Endothelial cell of umbilical vein (primary cell): ENCODE measurements at places on chromosomes 13 and 19. TPM values are rescaled to one million over a fixed set of nuclear protein-coding genes. Genes with fewer than 3 reads are reported as not detected.
A peak's percentile ranks its signal among the peaks of the same experiment; 100 is the strongest.

Gene RAB3A
- 0.88 and 1.9 TPM in 2 replicates for total RNA-seq

- peaks cover 10% of the 10 kb centered on the region for H3K4me1 ChIP-seq
- H3K27me3 ChIP-seq, result no peaks in the 10 kb centered on the region
- H3K27ac ChIP-seq, result no peak overlapping the region
Observed at GRCh38 chr19:44072543-44073401, 813 bp downstream of the ZNF284 start.

Gene SIGLEC10
- not detected in 2 replicates for total RNA-seq

DNA sequence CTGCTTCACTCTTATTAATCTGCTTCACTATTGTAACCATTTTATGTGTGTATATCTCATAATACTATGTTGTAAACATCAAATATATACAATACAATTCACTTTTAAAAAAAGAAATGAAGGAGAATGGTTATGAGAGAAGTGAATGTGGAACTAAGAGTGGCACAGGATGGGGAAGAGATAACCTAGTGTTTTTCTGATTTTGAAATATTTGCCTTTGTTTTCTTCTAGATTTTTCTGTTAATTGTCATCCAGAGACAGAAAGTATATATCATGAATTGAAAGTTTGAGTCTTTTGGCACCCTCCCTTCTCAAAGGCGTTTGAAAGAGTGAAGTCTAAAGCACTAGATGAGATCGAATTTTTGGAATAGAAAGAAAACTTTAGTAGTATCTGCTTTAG lies 2.8 kb downstream of the DNAJC3 start:
- H3K4me1 ChIP-seq, result peaks cover 23% of the 10 kb centered on the region
- H3K4me3 ChIP-seq, result no peak overlapping the region
- DNase-seq, result peak; percentile 10
- H3K27ac ChIP-seq, result no peak overlapping the region

DNA sequence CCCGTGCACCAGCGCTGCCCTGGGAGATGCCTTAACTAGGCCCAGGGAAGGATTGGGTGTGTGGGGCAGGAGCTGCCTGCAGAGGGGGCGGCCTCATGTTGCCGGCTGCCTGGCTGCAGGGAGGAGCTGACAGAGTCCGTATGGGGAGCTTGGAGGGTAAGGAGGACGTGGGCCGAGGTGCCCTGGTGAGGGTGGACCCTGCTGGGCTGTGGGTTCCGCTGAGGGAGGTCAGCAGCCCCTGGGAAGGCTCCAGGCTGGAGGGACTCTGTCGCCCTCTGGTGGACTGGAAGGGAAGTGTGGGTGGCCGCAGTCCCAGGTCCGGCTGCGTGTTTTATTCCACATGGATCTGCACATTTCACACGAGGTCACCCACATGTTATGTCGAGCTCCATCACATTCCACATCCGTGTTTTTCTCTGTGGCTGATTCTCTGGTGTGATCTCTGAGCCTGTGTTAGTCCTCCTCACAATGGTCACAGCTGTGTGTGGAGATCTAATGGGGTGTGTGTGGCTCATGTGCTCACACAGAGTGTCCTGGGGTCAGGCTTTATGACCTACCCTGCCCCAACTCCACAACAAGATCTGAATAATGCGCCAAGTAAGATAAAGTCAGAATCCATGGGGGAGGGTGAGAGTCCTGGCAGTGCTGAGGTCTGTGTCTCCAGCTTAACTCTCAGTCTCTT lies 1.8 kb upstream of the CEACAM8 start:
- peak; percentile 12 for DNase-seq
- H3K4me3 ChIP-seq, result no peak overlapping the region
- no peak overlapping the region for H3K27ac ChIP-seq
- no peaks in the 10 kb centered on the region for H3K36me3 ChIP-seq
- no peaks in the 10 kb centered on the region for H3K4me1 ChIP-seq
- H3K27me3 ChIP-seq, result no peaks in the 10 kb centered on the region

DNA sequence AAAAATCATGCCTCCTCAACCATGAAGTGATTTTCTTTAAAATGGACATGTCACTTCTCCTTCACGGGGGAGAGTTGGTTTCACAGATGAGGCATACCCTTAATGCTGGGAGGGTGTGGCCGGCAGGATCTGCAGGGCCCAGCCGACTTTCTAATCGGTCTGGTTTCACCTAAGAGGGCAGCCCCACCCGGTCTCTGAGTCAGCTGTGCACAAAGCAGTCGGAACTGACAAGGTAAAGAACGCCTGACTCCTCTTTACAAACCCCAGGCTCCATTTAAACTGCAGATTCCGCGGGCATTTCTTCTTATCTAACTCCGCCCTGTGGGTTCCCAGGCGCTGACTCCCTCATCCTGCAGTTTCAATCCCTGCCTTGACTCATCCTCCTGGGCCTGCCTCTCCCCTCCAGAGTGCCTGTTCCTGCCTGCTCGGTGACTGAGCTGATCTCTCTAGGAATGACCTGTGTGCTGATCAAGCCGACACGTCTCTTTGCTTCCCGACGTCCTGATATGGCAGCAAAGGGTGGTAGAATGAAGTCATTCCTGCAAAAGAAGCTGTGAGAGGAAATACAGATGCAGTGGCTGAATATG lies 63.4 kb downstream of the EFNB2 start:
- no peak overlapping the region for H3K4me3 ChIP-seq
- no peak overlapping the region for H3K27ac ChIP-seq
- no peaks in the 10 kb centered on the region for H3K27me3 ChIP-seq
- H3K36me3 ChIP-seq, result no peaks in the 10 kb centered on the region
- DNase-seq, result peak; percentile 77
- H3K4me1 ChIP-seq, result peaks cover 8% of the 10 kb centered on the region

Gene KIR3DL1
- total RNA-seq, result not detected in 2 replicates

GRCh38 chr19:31350693-31351055 lies 1.4 kb upstream of the TSHZ3 start:
- no peak for DNase-seq
- H3K4me1 ChIP-seq, result peaks cover 10% of the 10 kb centered on the region
- H3K36me3 ChIP-seq, result no peaks in the 10 kb centered on the region
- H3K27me3 ChIP-seq, result peaks cover 43% of the 10 kb centered on the region
- peak overlapping the region; percentile 79 for H3K4me3 ChIP-seq

GRCh38 chr13:111397202-111397880 lies 76.9 kb downstream of the TEX29 start:
- H3K27me3 ChIP-seq, result no peaks in the 10 kb centered on the region
- H3K4me3 ChIP-seq, result no peak overlapping the region
- no peaks in the 10 kb centered on the region for H3K36me3 ChIP-seq
- no peak overlapping the region for H3K27ac ChIP-seq
- no peak for DNase-seq

DNA sequence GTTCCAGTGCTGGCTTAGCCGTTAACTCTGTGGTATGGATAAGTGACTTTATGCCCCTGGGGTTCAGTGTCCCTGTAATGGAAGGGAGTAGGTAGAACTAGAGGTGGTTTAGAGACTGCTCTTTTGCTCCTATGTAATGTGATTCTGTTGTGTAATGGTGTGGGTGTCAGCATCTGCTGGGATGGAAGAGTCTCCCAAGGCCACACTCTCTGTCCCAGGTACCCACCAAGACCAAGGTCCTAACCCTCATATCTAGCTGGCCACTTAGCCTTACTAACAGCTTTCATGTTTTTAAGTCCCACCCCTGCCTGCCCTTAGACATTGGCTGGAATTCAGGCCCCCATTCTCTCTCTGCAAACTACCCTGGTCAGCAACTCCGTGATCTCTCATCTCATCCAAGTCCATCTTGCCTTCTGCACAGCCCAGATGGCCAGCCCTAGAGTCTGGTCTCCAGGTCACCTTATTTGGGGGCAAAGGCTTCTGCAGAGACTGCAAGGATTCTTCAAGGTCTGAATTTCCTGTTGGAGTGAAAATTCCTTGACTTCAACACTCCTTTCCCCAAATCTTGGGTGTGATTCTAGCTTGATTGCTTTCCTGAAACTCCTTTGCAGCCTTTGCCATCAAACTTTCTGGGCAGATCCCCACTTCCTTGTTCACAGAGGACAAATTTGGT lies 48.4 kb downstream of the SERP2 start:
- no peaks in the 10 kb centered on the region for H3K4me1 ChIP-seq
- H3K36me3 ChIP-seq, result no peaks in the 10 kb centered on the region
- H3K27ac ChIP-seq, result no peak overlapping the region
- DNase-seq, result no peak
- no peak overlapping the region for H3K4me3 ChIP-seq
- peaks cover 4% of the 10 kb centered on the region for H3K27me3 ChIP-seq
